DMS 273 treated with DMSO at 0.1 percent for 48 hours (cell line): ENCODE measurements at places on chromosomes 1 and 21.
A peak's percentile ranks its signal among the peaks of the same experiment; 100 is the strongest.

DNA sequence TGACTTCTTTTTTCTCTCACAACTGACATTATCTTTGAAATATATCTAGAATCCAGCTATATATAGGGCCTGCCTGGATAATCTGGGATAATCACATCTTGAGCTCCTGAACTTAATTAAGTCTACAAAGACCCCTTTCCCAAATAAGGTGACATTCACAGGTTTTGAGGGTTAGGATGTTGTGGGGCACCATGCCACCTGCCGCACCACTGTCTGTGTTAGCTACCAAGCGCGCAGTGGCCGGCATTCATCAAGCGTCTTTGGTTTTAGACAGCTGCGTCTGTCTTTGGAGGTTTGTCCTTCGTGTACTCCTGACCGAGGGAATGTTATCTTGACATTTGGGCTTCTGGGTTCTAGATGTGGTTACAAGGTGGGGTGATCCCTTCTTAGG, 7.5 kb downstream of the TRAPPC10 start:
- DNase-seq, result no peak

DNA sequence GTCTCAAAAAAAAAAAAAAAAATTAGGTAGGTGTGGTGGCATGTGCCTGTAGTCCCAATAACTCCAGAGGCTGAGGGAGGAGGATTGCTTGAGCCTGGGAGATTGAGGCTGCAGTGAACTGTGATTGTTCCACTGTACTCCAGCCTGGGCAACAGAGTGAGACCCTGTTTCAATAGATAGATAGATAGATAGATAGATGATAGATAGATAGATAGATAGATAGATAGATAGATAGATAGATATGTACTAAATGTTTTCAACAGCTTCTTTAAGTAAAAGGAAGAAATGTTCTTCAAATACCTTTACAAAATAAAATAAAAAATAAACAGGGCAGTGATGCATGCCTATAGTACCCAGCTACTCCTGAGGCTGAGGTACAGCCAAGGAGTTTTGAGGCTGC, 9.8 kb downstream of the KIF1B start:
- no peak for DNase-seq

DNA sequence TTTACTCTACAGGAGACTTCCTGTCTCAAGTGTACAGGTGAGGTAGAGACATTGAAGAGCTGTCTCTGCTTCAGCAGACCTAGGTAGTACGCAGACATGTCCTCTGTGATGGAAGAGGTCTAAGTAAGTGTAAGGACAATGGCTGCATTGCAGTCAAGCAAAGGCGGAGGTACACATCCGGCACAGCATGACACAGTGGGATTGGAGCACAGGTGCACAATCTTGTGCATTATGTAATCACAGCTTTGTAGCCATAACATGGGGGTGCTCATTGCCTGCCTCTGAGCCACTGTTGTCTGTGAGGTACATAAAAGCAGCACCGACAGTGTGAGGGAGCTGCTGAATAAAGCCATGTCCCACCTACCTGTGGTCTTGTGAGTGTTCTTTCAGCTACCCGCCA, 66.4 kb upstream of the CCDC190 start:
- DNase-seq, result no peak

GRCh38 chr1:218742467-218743262, 397.5 kb downstream of the TGFB2 start:
- DNase-seq, result no peak

GRCh38 chr21:46500224-46500861, 41.7 kb downstream of the DIP2A start:
- DNase-seq, result no peak

DNA sequence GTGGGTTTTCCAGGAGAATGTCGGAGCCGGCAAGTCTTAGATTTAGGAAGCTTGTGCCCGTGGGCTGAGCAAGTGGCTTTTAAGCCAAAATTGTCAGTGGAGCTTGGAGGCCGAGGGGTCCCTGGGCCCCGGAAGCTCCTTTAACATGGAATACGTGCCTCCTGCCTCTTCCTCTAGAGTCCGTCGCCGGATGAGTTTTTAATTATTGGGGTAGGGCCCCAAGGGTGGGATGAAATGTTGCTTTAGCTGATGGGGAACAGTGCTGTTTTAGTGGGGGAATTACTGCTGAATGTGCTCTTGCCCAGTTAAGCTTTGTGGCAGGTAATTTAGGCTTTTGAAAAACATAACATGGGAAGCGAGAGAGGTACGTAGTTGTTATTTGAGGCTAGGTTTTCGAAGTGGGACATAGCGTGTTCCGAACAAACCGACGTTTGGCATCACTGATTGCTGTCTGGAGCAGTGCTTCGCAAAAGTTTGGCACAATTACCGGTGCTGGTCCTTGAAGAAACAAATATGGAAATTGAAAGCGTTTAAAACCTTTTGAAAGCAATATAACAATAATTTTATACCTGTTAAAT, 786 bp downstream of the RPL5 start:
- DNase-seq, result no peak

DNA sequence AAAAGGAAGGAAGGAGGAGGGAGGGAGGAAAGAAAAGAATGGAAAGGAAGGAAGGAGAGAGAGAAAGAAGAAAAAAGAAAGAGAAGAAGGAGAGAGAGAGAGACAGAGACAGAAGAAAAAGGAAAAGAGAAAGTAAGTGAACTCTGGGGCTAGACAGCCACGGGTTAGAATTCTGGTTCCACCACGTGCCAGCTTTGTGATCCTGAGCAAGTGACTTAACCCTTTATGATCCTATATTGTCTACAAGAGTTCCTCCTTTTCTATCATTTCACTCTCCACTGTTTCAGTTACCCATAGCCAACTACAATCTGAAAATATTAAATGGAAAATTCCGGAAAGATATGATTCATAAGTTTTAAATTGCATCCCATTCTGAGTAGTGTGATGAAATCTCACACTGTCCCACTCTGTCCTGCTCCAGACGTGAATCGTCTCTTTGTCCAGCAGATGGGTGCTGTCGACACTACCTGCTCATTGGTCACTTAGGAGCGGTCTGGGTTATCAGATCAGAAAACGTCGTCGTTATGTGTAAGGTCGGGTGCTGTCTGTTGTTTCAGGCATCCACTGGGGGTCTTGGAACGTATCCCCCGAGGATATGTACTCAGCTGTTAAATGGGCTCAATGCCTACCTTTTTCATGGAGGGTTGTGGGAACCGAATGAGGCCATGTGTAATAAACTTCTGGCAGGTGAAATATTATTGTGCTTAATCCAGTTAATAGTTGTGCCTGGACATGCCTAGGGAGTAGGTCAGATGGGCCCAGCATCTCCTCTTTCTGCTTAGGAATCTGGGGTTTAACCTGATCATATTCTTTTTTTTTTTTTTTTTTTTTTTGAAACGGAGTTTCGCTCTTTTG, 19.1 kb downstream of the TMEM51 start:
- no peak for DNase-seq

GRCh38 chr1:202163281-202164270, 3.2 kb upstream of the PTPN7 start:
- no peak for DNase-seq

DNA sequence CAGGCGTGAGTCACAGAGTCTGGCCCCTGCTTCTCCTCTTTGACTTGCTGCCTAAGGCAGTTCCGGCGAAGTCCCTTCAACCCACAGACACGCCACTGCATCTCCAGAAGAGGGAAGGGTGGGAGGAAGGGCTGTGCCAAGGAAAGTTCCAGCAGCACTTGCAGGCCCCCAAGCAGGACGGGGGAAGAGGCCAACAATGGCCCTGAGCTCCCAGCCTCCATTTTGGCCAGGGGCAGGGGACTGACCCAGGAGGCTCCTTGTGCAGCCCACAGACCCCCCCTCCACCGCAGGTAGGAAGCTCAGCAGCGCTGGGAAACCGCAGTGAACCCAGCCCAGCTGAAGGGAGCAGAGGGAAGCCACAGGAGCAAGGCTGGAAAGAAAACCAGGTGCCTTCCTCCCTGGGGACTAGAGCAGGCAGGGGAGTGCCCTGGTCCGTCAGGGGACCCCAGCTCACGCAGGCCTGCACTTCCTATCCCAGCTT, 35.4 kb downstream of the ACOT7 start:
- no peak for DNase-seq

GRCh38 chr21:17818186-17819113, 706 bp downstream of the C21orf91 start:
- DNase-seq, result no peak

- DNase-seq, result no peak
Observed at GRCh38 chr1:7642781-7643529, 128.1 kb upstream of the VAMP3 start.

DNA sequence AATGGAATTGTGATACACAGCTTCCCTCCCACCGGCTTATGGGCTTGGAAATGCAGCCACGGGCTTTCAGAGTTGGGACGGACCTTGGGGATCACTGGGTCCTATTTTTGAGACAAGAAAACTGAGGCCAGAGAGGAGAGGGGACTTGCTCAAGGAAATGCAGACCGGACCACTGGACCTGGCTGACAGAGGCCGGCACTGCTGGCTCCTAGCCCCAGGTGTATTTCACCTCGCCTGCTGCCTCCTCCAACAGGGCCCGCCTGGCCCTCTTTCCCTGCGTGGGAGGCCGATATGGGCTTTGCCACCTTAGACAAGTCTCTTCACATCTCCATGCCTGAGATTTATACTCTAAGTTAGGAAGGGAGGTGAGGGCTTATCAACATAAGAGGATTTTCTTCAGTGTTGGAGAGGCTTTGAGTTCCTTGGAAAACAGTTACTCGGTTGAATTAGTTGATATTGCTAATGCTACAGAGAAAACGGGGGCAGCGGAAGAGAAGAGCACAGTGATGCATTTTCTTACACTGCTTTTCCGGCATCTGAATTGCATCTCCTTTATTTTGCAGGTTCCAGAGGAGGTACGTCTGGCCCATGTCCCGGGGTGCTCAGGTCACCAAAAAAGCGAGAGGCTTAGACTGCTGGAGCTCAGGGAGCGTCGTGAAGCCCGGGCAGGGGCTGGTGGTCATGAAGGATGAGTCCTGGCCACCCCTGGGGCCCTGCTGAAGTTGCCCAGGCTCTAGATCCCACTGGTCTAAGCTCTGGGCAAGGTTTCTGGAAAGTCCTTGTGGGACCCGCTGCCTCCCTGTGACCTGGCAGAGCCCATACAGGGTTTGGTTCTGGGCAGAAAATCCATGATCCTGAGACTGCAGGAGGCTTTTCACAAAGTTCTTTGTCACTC, 44.7 kb downstream of the CAPN2 start:
- DNase-seq, result no peak

GRCh38 chr1:9883585-9884449, 26.3 kb downstream of the CTNNBIP1 start:
- no peak for DNase-seq

DNA sequence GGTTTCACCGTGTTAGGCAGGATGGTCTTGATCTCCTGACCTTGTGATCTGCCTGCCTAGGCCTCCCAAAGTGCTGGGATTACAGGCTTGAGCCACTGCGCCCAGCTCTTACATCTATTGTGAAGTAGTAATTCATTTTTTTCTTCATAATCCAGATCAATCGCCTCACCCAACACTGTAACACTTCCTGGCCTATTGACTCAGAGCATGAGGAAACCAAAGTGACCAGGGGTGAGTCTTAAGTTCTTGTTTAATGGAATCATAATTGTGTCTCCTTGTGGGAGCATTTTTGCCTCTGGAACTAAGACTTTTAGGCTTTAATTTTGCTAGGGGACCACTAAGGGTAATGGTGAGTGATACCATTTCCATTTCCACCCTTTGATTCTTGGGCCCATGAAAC, 27.4 kb downstream of the TNFSF18 start:
- DNase-seq, result no peak

DNA sequence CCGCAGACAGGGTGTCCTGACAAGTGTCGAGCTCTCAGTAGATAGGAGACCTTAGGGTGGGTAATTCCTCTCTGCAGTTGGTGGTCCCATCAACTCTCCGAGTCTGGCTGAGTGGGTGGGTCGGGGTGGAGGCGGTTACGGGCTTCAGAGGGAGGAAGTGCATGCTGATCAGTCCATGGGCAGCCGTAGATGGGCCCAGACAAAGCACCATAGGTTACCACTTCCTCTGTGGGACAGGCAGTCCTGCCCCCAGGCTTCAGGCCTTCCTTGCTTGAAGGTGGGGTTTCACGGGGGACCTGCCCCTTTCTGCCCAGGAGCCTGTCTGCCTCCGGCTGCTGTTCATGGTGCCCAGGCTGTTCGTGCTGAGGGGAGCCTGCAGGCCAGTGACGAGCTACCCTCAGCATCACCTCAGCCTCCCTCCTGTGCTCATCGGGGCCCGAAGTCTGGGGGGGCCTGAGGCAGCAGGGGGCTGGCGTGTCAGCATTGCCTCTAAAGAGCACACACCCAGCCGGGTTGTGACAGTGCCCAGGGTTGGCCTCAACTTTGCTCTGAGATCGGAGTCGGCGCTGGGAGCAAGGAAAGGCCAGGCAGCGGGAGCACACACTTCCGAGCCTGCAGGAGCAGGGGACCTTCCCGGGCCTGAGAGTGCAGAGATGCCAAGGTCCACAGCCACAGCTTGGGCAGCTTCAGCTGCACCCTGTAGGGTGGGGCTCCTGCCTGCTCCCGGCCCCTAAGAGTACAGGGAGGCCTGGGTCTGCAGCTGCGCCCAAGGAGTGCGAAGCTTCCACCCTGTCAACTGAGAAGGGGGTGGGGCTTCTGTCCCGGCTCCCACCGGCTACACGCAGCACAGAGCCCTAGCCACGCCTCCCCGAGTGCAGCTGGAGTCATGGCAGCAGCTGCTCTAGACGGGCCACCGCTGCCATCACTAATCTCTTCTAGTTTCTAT, 225.4 kb upstream of the NRIP1 start:
- DNase-seq, result no peak

DNA sequence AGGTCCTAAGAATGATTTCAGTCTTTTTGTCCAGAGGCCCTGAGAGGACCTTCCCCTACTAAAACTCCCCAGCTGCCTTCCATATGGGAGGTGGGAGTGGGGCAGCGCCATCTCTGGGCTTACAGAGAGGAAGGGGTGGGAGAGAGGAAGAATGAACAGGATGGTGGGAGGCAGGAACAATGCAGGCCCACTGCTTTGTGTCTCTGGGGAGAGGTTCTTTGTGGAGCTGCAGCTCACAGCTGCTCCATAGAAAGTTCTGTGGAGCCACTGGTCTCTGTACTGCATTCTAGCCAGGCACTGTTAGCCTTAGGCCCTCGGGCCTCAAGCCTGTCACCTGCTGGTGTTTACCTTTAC, 43.6 kb upstream of the A3GALT2 start:
- DNase-seq, result peak; percentile 86

DNA sequence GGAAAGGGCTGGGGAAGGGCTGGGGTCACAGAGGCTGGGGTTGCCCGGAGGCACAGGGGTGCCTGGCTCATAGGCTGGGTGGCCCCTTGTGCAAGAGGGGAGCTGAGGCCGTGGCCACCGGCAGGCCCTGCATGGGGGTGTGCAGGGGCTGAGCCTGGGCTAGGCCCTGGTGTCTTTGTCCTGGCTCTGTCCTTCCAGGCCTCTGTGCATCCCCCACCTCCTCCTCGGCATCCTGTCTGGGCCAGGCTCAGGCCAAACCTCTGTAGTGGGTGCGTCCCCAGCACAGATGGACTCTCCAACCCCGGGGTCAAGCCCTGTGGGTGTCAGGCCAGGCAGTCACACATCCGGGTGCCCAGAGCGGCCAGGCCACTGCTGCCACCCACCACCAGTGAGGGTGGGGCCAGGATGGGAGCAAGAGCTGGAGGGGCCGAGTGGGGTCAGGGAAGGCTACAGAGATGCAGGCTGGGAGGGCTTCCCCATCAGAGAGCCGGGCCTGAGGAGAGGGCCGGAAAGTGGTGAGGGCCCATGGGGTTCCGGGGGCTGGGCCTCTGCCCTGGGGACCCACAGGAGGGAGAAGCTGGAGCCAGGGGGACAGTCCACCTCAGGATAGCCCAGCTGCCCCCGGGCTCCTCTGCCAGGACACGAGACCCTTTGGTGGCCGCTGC, 19.4 kb downstream of the PANK4 start:
- no peak for DNase-seq

GRCh38 chr1:161133220-161133740, 813 bp upstream of the DEDD start:
- no peak for DNase-seq
